ENCODE measurements at places on chromosomes 7 and 10.
A peak's percentile ranks its signal among the peaks of the same experiment; 100 is the strongest.

- DNase-seq = no peak
Measured at GRCh38 chr10:84946904-84947303, 618.5 kb downstream of the CCSER2 start.

GRCh38 chr10:29041616-29042015, 247.3 kb upstream of the LYZL1 start:
- DNase-seq = no peak

DNA sequence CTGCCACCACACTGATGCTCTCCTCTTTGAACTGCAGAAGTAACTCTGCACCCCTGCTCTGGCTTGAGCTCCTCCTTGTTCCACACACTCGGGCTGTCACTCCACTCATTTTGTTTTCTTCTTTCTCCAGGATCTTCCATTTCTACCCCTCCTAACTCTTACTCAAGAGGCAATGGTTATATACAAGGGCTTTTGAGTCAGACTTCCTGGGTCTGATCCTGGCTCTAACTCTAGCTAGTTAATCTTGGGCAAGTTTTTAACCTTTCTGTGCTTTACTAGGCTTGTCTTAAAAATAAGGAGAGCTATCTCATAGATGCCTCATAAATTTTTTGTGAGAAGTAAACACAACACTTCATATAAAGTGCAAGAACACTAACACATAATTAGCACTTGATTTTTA, 45.3 kb upstream of the GNAI1 start:
- DNase-seq = no peak

- DNase-seq = no peak
Measured at GRCh38 chr7:139557857-139558581, 34.5 kb downstream of the CLEC2L start.

DNA sequence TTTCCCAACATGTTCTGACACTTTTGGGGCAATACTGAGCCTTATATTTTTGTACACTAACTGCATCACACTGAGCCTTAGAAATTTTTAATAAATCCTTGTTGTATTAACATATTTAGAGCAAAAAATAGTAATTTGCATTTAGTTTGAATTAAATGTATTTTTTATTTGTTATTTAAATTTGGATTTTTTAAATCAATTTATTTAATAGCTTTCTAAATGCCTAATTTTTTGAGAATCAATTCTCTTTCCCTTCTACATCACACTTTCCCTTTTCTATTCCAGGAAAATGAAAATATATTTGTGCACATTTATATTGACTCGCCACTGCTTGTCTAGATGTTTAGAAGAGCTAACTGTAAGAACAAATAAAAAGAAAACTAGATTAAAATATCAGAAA, 414.6 kb upstream of the POM121L12 start:
- DNase-seq = no peak

DNA sequence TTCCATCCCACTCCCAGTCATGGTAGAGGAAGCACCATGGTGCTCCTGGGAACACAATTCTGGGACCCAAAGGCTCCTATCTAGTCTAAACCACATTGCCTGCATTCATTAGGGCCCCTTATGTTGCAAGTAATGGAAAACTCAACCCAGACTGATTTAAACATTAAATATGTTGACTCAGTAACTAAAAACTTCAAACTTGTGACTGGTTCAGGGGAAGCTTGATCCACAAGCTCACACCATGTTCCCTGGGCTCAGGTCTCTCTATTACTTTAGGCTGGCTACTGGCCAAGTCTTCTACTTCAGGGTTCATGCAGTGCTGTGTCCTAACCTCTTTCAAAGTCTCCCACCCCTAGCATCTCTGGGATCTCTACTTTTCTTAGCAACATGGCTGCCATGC, 13.1 kb downstream of the WNT16 start:
- DNase-seq = no peak

DNA sequence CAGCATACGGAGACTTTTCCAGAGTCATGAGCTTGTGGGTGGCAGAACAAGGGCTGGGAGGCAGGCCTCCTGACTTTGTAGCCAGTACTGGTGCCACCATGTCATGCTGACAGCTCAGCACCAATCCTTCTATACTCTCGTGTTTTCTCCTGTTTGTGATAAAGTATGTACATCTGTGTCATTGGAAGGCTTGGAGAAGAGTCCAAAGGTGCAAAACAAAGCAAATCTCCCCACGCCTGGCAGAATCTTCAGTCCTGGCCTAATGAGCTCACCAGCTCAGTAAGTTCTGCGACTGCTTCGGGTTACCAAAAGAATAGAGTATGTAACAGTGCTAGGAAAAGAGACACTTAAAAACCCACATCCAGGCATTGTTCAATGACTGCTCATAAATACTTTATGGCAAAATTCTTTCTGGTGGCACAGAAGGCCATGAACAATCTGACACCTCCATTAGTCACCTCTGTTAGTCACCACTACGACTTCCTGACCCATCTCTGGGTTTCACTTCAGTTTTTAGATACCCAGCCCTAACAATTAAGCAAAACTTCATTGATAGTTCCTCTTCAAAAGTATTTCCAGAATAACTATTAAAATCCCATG, 24.5 kb downstream of the STEAP1 start:
- peak; percentile 40 for DNase-seq

DNA sequence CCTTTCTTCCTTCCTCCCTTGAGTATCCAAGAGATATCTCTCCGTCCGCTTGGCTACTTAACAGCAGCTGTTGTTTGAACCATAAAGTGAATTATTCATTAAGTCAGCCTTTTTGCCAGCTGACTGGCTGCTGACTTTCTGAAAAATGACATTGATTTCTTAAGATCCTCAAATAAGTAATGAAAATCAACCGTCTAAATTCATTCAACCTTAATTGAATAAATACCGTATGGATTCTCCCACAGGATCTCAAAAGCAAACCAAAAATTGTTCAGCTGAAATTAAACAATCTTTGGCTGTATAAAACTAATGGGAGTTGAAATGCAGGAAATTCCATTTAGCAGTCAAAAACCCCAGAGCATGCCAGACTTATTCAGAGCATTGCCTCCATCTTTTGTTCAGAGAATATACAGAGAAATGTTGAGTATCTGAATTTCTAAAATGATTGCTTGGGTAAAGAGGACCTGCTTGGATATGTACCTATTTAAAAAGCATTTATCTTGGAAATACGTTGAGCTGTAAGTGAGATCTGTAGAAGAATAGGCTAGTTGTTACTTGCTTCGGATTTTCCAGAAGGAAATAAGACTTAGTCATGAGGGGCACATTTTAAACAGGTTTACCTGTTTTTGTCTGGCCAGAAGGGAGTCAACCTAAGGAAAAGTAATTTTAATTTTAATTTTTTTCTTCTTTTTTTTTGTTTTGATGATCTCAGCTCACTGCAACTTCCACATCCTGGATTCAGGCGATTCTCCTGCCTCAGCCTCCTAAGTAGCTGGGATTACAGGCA, 136.2 kb downstream of the PLXDC2 start:
- DNase-seq = no peak

DNA sequence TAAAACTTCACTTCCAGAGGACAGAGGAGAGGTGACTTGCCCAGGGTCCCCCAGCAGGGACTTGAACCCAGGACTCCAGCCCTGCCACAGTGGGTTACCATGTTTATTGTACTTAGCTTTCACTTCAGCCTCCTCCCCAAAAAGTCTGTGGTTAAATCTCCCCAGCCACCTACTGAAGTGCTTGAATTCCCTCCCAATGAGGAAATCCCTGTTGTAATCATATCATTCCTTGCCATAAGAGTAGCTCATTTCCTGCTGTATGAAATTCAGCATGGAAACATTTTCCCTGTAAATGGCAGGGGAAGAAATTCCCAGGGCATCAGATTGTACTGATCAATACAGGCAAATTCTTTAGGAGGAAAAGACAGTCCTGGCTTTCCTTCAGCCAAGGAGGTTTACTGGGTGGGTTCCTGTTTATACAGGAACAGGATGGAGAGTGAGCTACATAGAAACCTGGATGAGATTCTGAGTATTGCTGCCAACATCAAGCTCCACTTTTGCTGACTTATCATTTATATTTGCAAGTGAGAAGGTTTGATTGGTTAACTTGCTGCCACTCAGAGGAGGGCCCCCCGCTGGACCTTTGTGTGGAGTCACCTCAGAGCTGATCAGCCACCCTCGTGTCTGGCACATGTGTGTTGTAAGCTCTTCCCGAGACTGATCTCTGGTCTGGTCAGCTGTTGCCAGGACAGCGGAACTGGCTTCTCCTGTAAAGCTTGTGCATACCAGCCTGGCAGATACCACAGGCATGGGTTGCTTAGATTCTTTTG, 16.4 kb upstream of the PDZD8 start:
- no peak for DNase-seq

DNA sequence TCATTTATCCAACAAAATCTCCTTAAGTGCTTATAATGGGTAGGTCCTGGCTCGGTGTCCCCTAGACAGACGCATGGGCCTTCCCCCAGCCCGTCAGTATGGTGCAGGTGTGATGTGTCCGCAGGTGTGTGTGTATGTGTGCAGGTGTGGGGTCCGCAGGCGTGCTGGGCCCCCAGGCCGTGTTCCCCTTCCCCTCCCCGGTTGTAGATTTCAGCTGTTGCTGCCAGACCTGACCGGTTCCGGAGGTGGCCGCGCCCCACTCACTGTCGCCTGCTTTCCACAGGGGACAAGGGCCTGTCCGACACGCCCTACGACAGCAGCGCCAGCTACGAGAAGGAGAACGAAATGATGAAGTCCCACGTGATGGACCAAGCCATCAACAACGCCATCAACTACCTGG, 50.5 kb downstream of the FIGNL1 start:
- DNase-seq = no peak

DNA sequence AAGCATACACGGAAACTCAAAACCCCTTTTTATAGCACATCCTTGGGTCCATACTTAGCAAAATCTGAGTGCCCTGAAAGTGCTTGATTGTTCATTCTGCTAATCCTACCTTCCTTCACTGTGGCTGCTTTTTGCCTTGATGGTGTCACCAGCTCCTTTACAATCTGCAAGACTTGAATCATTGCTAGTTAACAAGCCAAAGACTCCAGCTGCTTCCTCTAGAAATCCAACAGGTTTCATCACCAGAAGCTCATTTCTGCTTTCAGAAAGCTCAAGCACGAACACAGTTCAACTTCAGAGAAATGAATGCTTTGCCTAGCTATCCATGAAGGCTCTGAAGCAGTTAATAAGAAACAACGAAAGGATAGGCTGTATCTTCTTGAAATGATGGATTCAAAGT, 38.0 kb downstream of the USP6NL start:
- no peak for DNase-seq
